Fibroblast of skin of back (primary cell): ENCODE measurements at places on chromosomes 7 and 10.

- DNase-seq = no peak
Observed at GRCh38 chr7:23523486-23524075, 8.2 kb downstream of the TRA2A start.

GRCh38 chr10:34920578-34920977 lies 105.5 kb upstream of the PARD3 start:
- no peak for DNase-seq

DNA sequence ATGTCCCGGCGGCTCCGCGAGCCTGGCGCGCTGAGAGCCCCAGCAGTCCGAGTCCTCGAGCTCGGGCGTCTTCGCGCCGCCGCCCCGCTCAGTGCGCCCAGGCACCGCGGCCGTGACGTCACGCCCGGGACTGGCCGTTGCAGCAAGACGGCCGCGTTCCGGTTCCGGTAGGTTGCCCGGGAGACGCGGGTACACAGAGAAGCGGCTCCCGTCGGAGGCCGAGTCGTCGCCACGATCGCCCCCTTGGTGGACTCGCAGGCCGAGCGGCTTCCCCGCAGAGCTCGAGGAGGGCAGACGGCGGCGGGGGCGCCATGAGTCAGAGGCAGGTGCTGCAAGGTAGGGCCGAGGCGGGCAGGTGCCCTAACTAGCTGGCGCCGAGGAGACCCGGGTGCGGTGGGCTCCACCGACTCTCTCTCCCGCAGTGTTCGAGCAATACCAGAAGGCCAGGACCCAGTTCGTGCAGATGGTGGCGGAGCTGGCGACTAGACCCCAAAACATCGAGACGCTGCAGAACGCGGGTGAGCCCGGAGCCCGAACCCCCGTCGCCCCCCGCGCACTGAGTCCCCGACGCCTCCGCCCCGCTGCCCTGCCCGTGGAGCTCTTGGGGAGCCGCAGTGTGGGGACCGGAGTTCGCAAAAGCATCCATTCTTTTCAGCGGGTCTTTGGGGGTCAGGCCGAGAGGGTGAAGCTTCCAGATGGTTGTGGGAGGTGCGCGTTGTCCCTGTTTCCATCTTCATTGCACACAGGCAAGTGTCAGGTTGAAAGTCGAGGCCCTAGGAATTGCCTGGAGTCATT lies at the start of gene SPAG6:
Gene SPAG6 (plus strand): TSS at position 196 of the 795 bp plus-strand sequence. CDS start 116 bp downstream, at position 312.
- peak; percentile 36 for DNase-seq

DNA sequence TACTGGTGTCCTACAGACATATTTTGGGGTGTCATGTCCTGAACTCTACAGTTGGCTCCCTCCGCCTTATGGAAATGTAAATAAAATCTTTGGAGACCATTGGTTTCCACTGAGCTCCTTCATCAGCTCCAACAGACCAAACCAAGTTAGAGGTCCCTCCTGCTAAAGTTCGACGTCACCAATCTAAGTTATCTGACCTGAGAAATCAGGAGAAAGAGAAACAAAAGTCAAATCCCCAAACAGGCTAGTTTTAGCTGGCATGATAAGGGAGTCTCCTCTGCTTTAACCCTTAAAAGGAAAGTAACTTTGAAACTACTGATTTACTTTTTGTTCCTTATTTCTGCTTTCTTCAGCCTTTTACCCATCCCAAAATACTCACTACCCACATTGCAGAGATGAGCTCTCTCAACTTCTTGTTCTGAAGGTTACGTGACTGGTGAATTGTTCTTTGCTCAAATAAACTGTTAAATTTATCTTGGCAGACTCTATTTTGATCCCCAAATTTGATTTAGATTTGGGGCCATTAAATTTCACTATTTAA lies 39.9 kb downstream of the AVL9 start:
- no peak for DNase-seq

DNA sequence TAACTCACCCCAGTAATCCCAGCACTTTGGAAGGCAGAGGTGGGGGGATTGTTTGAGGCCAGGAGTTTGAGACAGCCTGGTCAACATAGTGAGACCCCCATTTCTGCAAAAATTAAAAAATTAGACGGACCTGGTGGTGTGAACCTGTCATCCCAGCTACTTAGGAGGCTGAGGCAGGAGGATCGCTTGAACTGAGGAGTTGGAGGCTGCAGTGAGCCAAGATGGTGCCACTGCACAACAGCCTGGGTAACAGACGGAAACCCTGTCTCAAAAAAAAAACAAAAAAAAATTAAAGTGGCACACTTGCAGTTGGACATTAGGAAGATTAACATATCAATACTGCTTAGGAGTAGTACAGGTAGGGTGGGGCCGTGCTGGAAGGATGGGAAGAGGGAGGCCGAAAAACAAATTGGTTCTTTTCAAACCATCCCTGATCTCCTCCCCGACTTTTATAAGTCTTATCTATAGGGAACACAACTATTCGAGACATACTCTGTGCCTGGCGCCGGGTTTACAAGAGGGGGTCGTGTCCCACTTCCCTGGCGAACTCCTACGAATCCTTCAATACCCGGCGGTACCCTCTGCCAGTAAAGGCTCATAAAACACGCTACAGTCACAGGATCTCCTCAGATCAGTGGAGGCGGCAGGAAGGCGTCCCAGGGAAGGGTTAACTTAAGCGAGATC lies 628 bp downstream of the TAF6 start:
- DNase-seq = no peak

DNA sequence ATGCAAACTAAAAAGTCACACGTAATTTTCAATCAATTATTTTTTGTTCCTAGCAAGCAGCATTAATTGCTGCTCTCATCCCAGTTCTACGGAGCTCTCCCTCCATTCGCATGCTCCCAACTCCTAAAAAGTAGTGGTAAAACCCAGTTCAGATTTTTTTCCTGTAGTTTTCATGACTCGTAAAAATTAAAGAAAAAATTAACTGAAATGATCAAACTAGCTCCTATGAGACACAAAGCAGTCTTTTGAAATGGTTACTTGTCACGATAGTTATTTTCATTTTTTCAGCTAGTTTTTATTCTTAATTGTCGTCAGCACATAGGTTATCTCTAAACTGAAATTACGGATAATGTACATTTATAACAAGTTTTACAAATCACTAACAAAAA lies 1.8 kb downstream of the HNRNPA2B1 start:
- no peak for DNase-seq

DNA sequence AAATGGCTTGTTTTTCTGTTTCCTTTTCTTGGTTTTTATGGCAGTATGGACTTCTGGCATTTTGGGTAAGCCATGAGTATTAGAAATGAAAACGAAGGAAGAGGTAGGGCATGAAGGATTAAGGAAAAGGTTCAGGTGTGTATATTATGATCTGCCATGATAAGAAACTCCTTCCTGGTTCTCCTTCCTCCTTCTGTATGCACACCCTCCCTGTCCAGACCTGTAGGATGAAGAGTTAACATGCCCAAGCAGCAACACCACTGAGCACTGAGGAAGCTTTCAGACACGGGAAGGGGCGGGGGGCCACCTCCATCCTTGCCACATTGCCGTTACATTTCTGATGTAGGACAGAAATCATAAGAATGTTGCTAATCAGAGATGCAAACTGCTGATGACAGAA lies 361.0 kb upstream of the ZMIZ1 start:
- DNase-seq = no peak

GRCh38 chr7:37475646-37476045 lies 27.0 kb upstream of the ELMO1 start:
- DNase-seq = no peak

- DNase-seq = no peak
Observed at GRCh38 chr7:119413314-119413805, 859.6 kb upstream of the KCND2 start.

DNA sequence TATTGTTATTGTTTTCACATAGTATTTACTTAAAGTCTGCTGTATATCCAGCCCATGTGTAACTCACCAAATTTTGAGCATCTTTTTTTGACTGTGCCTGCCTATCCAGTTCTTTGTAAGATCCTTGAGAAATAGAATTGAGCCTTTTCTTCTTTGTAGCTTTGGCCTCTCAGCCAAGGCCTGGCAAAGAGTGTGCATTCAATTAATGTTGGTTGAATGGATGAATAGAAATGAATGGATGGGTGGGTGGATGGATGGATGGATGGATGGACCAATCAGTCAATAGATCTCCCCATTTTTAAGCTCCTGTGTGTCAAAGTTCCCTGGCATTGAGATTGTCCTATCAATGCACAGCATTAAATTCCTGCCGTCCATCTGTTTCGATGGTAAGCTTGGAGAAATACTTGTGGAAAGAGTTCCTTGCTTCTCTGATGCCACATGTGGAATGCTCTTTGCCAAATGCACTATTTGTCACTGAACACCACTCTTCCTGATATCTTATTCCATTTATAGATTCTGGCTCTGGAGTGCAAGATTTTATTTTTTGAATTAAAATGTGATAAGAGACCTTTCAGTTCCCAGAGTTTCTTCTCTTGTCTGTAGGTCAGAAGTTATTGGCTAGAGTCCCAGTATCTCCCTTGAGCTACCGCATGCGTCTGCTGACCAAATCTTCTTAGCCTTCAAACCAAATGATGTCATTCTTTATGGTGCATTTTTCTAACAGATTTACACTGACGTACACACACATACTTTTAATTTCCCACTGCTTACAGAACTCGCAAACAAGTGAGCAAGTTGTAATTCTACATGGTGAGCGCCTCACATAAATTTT lies 20.7 kb upstream of the ADRB1 start:
- DNase-seq = peak; percentile 53

- DNase-seq = no peak
Observed at GRCh38 chr7:16975712-16976111, 93.9 kb upstream of the AGR3 start.

DNA sequence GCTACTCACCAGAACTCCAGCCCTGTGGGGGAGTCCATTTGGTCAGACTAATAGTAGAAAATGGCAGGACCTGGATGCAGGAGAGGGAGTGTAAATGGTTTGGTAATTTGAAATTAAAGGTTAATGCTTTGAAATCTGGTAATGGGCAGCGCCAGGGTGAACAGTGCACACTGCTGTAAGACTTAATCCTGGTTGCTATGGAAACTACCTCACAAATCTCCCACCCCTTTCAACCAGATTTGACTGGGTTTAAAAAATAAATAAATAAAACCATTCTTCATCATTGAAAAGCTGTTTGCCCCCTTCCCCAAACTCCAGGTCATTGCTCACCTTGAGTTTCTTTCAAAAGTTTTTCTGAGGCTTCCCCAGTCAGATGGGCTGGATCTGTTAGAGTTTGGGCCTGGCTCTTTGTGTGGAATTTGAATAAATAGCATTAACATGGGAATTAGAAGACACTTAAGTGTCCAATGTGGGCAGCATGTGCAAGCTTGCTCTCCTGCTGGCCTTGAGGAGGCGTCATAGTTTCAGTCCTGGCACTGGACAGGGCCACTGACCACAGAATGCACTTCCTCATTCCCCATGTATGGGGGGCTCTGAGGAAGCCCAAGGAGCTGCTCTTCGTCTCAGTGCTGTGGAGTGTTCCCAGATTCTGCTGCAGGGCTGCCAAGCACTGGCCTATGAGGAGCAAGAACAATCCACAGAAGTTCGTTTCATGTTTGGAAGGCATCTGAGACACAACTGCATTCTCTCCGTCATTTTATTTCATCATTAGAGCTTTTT lies 90.7 kb downstream of the LRRC4 start:
- peak; percentile 36 for DNase-seq

DNA sequence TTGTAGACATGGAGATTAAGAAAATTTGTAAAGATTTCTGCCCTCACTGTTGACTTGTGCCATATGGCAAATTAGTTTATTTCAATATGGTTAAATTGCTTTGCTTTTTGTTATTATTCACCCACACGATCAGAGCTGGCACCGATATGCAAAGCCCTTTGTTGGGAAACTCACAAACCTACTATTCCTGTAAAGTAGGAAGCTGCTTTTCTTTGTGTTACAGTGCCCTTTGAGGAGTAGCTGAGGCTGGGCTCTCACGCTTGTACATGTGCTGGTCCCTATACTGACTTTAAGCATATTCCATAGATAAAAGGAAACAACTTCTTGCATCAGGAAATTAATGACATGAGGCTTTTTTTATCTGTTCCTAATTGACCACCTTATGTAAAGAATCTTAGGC lies 17.6 kb upstream of the AOAH start:
- no peak for DNase-seq

GRCh38 chr7:63080831-63081230 lies 917.8 kb upstream of the ZNF722 start:
- DNase-seq = no peak

DNA sequence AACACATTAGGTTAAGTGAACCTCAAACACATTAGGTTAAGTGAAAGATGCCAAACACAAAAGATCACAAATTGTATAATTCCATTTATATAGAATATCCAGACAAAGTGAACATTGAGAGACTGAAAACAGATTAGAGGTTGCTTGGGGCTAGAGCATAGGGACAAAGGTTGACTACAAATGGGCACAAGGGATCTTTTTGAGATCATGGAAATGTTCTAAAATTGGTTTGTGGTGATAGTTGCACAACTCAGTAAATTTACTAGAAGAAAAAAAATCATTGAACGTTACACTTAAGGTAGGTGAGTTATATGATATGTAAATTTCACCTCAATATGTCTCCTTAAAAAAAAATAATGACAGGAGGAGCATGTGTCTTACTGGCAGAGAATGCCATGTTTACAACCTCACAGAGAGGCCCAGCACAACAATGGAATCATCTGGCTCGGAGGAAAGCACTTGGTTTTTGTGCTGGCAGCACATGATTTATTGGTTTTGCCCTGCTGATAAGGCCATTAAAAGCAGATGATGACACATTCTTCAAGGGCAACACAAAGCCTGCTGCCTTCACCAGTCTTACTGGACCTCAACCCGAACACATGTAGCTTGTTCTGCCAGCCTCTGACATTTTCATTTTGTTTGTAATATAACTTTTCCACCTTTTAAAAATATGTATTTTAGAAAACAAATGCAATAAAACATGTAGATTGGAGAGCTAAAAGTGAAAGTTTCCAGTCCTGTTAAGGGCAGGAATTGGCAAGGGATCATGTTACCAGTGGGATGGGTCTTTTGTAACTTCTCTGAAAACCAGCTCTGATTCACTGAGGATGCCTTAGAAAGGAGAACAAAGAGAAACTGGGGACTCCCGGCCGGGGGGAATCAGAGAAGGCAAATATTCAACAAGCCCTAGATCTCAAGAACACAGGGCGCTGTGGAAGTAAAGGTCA lies 11.9 kb upstream of the LMOD2 start:
- peak; percentile 56 for DNase-seq

DNA sequence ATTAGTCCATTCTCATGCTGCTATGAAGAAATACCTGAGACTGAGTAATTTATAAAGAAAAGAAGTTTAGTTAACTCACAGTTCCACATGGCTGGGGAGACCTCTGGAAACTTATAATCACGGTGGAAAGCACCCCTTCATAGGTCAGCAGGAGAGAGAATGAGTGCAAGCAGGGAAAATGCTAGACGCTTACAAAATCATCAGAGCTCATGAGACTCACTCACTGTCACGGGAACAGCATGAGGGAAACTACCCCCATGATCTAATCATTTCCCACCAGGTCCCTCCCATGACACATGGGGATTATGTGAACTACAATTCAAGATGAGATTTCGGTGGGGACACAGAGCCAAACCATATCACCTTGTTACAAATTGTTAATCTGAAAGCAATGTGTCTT lies 15.8 kb downstream of the TAS2R39 start:
- no peak for DNase-seq

- DNase-seq = no peak
Observed at GRCh38 chr7:128938544-128939074, 882 bp downstream of the IRF5 start.

GRCh38 chr10:80964179-80964578 lies 426.5 kb downstream of the SH2D4B start:
- no peak for DNase-seq
